ENCODE measurements at places on chromosomes 5 and 9.

DNA sequence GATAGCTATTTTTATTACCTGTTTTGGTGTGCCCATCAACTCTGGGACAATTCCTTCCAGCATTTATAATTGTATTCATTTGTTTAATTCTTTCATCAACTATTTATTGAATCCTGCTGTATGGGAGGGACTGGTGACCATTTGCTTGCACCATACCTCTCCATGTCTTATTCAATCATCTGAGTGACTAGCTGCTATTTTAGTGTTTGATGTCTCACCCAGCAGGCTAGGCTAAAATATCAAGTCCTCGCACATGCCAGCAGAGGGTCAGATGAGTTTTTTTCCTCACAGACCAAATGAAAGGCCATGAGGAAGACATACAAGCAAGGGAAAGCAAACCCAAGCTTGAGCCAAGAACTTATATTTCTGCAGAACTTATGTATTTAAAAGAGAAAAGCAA, 63.9 kb downstream of the CETN3 start:
- DNase-seq = no peak

GRCh38 chr5:166324372-166324771, 1967.1 kb upstream of the WWC1 start:
- no peak for DNase-seq

- DNase-seq = peak; percentile 53
These were observed 366 bp downstream of the EPB41L4A start for GRCh38 chr5:112418659-112419163.

- peak; percentile 75 for DNase-seq
These were observed 43.4 kb upstream of the IL17B start for GRCh38 chr5:149422366-149423048.

DNA sequence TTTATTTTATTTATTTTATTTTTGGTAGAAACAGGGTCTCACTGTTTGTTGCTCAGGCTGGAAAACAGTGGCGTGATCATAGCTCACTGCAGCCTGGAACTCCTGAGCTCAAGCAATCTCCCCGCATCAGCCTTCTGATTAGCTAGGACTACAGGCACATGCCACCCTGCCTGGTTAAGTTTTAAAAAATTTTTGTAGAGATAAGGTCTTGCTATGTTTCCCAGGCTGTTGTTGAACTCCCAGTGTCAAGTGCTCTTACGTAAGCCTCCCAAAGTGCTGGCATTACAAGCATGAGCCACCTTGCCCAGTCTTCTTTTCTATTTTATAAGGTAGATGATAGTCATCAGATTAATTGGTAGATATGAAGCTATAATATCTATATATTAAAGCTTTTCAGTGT, 382.7 kb downstream of the CDH12 start:
- no peak for DNase-seq

DNA sequence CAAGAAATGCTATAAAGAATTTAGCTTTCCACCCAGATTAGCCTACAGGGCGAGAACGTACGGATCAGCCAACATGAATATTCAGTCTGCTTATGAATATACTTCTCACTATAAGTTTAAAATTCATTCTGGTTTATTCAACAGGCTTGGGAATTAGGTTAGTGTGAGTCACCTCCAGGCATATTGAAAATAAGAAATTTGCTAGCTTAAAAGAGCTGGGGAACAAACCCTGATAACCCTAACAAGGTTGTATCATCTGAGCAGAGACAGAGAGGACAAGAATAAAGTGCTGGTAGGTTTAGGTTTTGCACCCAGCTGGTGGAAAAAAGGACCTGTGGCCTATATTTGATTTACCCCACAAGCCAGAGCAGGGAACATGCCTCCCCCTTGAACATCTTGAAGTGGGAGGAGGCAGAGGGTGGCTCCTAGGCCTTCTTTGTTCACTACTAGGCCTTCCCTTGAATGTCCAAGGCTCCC, 12.3 kb downstream of the FNBP1 start:
- DNase-seq = no peak

DNA sequence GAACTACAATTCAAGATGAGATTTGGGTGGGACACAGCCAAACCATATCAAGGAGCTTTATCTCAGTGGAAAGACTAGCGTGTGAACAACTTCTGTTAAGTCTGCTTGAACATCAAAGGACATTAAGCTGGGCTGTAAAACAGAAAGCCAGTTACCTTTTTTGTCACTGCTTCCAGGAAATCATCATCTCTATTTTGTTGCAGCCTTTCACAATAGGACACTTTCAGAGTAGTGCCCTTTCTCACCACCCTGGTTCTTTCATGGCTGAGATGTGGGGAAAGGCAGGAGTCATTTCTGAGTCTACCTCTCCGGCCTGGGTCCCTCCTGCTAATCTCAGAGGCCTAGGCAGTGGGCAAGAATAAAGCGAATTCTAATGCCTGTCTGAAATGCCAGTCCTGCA, 96.2 kb upstream of the PPP1R2B start:
- DNase-seq = no peak

All from astrocyte of the hippocampus (primary cell).